Naive B cell (primary cell): ENCODE measurements at places on chromosomes 6 and 20.

GRCh38 chr20:2658414-2659354 lies 5.3 kb downstream of the IDH3B start:
- no peak for DNase-seq

- no peak for DNase-seq
Observed at GRCh38 chr6:36413489-36414480, 26.3 kb upstream of the ETV7 start.

DNA sequence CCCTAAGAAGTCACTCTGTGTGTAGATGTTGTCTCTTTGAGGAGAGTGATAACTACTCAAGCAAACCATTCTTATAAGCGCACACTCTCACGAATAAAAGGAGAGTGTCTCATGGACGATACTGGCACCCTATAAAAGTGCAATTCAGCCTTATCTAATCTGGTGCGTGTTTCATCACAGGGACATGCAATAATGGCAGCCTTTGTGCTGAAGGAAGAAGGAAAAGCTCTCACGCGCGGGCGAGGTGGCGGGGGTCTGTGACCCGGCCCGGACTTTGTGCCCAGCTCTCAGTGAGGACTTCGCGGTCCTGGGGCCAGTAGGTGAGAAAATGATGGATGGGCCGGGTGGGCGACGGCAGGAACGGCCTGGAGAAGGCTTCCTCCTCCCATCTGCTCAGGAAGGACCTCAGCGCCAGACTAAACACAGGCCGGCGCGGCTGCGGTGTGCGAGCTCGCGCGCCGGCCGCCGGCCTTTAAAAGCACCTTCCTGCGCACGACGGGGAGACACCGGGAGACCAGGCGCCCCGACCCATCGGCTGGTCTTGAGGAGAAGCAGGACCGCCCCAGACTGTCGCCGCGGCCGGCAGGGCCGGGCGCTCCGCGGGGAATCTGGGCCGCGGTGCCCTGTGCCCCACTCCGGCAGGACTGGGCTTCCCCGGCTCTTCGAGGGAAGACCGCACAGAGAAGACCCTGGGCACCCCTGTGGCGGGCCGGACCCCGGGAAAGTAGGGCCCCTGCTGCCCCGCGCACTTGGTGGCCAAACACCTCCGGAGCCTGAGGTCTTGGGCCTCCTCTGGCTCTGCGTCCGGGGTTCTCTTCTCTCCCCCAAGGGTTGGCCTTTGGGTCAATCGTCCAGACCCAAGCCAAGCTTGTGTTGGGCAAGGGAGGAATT lies 8.3 kb upstream of the FOXC1 start:
- DNase-seq: no peak

GRCh38 chr20:59006864-59007664 lies at the start of gene CTSZ:
TSS of gene CTSZ (minus strand) at chr20:59007254. CDS start at chr20:59007128, 126 bp downstream.
- DNase-seq: peak; percentile 49

GRCh38 chr6:7541175-7542064 lies at the start of gene DSP:
TSS of gene DSP (plus strand) at chr6:7541671. CDS start at chr6:7541916, 245 bp downstream.
- peak; percentile 70 for DNase-seq

GRCh38 chr20:2942439-2942838 lies 69.2 kb downstream of the PTPRA start:
- no peak for DNase-seq

- DNase-seq: no peak
Observed at GRCh38 chr6:80872199-80872950, 765.9 kb downstream of the BCKDHB start.

DNA sequence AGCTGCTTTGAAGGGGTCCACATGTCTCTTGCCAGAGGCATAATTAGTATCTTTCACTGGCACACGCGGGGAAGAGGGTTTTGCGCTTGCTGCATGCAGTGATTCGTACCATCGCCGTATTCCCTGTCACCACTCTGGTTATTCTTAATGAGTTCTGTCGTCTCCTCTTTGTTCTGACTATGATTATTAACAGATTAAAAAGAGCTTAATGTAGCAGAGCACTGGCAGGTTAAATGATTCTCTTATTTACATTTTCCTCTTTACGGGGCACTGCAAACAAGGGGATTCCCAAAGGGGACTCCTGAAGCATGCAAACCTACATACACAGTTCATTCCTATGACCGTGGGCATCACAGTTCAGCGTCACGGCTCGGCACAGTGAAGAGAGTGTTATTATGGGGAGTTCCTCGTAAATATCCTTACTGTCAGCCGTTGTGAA lies 204.8 kb downstream of the DTNBP1 start:
- DNase-seq: peak; percentile 67

- no peak for DNase-seq
Observed at GRCh38 chr6:169225131-169225576, 28.5 kb downstream of the THBS2 start.

GRCh38 chr20:61956396-61957342 lies 109.0 kb downstream of the TAF4 start:
- DNase-seq: no peak
